ENCODE measurements at places on chromosomes 6 and 20.

GRCh38 chr20:17226410-17227218 lies at the start of gene PCSK2:
TSS of gene PCSK2 (plus strand) at chr20:17227040. CDS start at chr20:17227306, 266 bp downstream.
- DNase-seq: peak; percentile 96

DNA sequence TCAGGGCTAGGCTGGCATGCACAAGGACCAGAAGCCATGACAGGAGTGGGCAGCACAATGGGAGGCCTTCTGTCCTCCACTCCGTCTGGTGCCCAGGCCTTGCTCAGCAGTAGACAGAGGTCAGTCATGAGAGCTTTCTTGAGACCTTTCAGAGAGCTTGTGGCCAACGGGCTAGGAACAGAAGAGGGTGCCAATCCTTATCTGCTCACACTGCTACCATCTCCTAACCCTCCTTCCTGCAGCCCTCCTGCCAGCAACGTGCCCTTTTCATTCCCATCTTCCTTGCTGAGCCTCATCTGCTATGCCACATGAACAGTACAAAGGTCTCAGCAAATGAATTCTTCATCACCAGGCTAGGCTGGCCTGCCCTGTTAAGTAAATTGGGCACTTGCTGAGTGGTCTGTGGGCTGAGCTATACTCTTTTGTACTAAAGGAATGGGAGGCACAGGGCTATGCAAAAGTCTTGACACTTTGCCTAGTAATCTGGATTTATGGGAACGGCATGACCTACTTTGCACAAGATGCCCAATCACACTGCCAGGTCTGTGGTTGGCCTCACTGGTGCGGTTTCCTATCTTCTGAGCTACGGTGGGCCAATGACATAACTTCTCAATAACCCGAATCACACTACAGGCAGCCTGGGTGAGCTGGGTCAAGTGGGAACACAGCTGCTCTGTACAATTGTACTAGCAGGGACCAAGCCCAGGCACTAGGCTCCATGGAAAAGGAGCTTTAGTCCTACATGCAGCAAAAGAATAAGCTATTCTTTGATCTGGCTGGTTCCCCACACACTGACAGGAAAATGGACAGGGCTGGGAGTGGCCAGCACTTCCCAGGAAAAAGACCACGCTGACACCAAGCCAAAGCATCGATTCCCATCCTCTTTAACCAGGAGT lies 47.8 kb downstream of the ELOVL5 start:
- no peak for DNase-seq

GRCh38 chr6:168514216-168514615 lies 73.2 kb downstream of the SMOC2 start:
- no peak for DNase-seq

- no peak for DNase-seq
These were observed 282.0 kb downstream of the SYNE1 start for GRCh38 chr6:152355166-152355565.

GRCh38 chr6:136069119-136069518 lies 181.0 kb downstream of the MTFR2 start:
- no peak for DNase-seq

DNA sequence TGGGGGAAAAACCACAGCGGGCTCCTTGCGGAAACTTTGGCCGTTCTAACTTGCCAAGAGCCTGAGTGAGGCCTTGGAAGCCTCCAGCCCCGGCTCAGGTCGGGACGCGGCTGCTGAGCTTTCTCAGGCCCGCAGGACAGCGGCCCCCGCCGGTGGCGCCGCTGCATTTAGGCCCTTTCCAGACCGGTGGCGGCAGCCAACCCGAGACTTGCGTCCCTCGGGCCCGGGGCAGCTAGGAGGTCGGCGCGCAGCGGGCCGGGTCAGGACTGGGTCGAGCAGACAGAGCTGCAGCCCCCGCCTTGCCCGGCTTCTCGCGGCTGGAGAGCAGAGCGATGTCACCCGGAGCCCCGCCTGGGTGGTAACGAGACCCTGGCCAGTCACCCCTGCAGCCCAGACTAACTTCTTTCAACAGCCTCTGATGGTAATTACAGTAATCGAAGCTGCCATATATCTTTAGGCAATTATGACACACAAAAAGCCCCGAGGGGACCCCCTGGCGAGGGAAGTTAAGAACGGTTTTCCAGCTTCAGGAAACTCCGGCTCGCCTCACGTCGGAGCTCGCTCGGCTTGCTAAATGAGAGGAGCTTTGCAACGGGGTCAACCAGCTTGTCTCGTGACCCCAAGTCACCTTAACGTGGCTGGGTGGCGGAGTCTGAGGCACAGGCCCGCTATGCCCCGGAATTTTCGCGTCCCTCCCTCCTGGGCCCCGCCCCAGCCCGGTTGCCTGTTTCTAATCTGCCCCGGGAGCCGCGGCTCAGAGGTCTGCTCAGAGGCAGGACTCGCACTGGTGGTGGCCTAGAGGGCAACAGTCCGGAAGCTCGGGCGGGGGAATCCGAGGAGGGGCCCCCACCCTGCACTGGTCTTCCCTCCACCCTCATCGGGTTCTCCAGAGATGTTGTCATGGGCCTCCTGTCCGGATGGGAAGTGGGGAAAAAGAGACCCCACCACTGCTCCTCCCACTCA lies 3.0 kb downstream of the NR2E1 start:
- DNase-seq: no peak

DNA sequence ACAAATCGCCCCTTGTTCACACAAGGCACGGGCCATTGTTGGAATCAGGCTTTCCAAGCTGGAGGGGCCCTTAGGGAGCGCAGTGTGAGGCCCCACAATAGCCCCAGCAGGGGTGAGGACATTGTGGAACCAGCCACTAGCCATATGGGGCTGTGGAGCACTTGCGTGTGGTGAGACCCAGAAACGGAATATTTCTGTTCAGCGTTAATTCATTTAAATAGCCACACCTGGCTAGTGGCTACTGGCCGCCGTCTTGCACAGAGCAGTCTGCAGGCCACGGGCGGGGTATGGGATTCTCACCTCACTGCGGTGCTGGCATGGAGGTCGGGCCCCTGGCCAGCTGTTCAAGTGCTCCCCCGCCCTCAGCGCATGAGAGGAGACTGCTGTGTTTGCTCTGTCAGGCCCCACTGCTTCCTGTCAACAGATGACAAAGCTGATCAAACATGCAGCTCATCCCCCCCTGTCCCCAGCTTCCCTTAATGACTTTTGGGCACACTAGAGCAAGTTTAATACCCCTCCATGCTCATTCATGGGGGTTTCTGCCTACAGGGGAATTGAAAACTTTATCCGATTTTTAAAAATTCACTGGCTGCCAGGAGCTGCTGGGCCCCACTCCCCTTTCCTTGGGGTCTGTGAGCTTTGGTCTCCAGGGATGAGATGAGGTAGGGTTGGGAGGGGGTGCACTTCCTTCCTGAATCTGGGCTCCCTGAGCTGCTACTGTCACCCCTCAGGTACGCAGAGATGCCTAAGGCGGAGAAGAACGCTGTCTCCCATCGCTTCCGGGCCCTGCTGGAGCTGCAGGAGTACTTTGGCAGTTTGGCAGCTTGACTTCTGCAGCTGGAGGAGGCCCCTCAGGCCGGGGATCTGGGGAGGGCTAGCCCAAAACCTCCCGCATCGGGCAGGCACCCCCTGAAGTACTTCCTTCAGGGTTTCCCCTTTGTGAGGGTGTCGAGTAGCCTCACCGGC lies 13.6 kb downstream of the ITPA start:
- DNase-seq: peak; percentile 96

GRCh38 chr6:85449388-85449817 lies 480 bp upstream of the NT5E start:
- DNase-seq: no peak

GRCh38 chr20:1331101-1331500 lies 2.2 kb upstream of the SDCBP2 start:
- DNase-seq: no peak

DNA sequence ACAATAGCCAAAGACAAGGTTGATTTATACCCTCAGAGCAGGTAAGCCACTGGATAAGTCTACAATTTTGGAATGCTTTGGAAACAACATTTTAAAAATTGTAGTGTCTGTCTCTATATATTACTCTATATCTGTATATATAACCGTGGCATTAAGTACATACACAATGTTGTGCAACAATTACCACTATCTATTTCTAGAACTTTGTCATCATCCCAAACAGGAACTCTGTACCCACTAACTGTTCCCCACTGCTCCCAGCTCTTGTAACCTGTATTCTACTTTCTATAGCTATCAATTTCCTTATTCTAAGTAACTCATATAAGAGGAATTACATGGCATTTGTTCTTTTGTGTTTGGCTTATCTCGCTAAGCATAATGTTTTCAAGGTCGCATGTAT lies 78.2 kb upstream of the ASCC3 start:
- DNase-seq: no peak

- peak; percentile 37 for DNase-seq
These were observed 21.7 kb upstream of the MYT1 start for GRCh38 chr20:64142590-64142989.
